ENCODE measurements at places on chromosomes 16 and 17.

DNA sequence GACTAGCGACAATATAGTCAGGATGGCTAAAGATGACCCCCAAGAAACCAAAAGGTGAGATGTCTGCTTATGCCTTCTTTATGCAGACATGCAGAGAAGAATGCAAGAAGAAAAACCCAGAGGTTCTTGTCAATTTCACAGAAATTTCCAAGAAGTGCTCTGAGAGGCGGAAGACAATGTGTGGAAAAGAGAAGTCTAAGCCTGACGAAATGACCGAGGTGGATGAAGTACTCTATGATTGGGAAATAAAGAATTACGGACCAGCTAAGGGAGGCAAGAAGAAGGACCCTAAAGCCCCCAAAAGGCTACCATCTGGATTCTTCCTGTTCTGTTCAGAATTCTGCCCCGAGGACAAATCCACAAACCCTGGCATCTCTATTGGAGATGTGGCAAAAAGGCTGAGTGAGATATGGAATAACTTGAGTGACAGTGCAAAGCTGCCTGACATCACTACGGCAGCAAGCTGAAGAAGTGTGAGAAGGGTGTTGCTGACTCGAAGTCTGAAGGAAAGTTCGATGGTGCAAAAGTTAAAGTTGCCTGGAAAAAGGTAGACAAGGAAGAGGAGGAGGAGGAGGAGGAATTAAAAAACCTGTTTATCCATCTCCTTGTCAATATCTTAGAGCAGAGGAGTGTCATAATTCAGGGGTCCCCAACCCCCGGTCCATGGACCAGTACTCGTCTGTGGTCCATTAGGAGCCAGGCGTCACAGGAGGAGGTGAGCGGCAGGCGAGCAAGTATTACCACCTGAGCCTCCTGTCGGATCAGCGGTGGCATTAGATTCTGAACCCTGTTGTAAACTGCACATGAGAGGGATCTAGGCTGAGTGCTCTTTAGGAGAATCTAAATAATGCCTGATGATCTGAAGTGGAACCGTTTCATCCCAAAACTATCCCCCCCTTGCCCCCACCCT, 25.1 kb upstream of the ADGRG1 start:
- no peak for DNase-seq

DNA sequence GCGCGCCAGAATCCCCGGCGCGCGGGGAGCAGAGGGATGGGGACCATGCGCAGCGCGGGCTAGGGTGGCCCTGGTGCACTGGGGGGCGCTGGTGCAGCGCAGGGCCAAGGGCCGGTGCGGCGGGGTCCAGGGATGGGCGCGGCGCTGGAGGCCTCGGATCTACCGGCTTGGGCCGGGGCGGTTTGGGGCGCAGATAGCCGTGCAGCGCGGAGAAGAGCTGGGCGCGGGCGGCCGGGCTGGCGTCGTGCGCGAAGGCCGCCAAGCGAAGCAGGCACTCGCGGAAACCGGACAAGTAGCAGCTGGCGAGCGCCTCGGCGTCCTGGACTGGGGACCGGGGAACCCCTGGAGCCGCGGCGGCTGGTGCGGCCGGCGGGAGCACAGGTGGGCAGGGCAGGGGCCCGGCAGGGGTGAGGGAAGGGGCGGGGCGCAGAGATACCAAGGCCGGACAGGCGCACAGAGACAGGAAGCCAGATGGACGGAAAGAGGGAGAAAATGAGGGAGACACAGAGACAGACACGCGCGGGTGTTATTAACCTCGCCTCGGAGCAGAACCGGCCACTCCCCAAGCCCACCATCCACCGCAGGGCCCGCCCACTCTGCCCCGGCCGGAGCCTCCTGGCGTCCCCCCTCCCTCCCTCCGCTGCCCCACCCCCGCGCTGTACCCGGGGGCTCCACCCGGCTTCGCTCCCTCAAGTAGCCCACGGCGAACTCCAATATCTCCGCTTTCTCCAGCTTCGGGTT, 2.1 kb downstream of the HES7 start:
- DNase-seq = no peak

GRCh38 chr16:84110527-84110926, 6.2 kb downstream of the MBTPS1 start:
- DNase-seq = no peak

DNA sequence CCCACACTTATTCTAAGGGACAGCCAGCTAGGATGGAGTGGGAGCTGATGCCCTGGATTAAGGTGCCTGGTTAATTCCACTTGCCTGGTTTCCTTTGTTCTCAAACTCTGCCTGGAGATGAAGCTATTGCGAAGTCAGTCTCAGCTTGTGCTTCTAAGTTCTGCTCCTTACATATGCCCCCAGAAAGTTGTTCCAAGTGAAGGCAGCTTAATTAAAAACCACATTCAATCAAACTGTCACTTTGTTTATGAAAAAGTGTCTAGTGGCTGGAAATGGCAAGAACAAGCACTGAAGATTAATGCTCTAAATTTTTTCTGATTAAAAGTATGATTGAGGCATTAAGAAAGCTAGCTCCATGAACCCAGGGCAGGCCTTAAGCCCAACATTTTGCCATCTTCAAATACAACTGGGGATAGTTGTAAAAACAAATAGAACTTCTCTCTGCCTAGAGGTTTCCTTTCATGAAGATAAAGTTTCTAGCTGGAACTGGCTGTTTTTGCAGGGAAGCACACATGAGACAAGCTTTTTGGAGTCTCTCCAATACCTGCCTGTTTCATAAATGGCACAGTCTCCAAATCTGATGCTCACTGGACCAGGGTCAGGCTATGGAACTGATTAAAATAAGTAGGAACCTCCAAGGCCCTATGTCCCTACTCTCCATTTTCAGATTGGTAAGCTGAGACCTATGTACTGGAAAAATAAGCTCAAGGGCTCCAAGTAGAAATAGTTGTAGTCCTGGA, 100.9 kb downstream of the GRIN2A start:
- DNase-seq = no peak

DNA sequence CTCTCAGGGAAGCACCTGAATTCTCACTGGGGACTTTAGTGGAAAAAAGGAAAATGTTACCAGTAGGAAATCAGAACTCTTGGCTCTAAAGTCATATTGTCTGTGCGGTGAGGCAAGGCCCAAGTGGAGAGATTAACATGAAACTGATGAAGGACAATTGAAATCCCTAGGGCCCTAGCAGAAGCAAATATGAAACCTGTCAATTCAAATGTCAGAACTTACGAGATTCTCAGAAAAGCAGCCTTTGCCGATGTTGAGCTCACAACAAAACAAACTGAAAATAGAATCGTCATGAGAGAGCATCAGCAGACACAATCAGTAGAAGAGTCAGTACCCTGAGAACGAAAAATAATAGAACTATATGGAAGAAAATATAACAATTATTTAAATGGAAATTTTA, 108.8 kb downstream of the ELAC2 start:
- DNase-seq = no peak

DNA sequence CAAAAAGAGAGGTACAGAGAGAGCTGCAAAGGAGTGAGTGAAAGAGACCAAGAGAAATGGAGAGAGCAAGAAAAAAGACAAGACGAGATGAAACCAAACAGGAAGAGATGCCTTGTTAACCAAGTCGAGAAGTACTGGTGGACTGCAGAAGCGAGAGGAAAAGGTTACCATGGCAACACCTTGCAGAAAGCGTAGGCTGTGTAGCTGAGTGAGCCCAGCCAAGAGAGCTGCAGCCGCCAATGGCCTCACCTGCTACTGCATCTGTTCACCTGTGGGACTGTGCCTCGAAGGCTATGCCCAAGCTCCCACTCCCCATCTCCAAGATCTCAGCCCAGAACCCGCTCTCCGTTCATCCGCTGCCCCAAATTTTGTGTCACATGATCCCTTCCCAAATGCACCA, 161.3 kb downstream of the SLC39A11 start:
- DNase-seq = no peak
